Peyer's patch (tissue), 4 donors: ENCODE measurements at places on chromosomes 5 and 9. TPM values are rescaled to one million over a fixed set of nuclear protein-coding genes. Genes with fewer than 3 reads are reported as not detected.
A peak's percentile ranks its signal among the peaks of the same experiment; 100 is the strongest.

CER1 gene
- total RNA-seq, result not detected

GRCh38 chr5:50711280-50711679 lies 44.8 kb downstream of the PARP8 start:
- DNase-seq, result peak; percentile 77

FST gene
- 13.0 TPM for total RNA-seq

DNA sequence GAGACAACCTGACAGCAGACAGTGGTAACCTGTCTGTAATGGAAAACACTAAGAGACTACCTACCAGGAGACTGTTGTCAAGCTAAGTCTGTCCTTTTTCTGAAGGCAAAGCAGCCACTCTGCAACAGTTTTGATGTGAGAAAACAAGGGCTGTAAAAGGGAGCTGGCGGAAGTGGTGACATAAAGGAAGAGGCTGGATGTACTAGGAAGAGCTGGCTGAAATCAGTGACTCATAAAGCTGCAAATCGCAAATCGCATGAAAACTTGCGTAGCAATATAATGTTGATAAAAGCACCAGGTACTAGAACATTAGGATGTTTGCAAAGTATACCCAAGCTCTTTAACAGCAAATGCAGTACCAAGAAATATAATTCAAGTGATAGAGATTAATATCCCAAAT lies 1.4 kb downstream of the NSUN2 start:
- no peak for DNase-seq

GLT6D1 gene
- not detected for total RNA-seq

- no peak for DNase-seq
Measured at GRCh38 chr5:16568875-16569580, 47.8 kb downstream of the RETREG1 start.

- DNase-seq, result no peak
Measured at GRCh38 chr9:112753725-112754124, 3.2 kb downstream of the SNX30 start.

CCIN gene
- total RNA-seq, result not detected

DNA sequence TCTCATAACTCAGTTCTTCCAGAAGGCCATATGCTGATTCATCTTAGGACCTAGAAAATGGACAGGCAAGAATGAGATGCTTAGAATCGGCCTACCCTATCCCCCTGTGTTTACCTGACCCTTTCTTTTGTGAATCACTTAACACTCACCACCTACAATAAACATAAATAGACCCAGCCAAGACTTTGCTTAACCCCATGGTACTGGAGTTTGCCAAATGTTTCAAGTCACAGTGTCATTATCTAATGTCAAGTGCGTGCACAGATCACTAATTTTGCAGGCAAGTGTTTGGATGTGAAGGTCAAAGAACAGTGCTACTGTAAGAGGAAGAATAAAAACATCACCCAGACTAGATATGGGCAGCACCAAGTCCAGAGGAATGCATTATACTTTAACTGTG lies 77.5 kb downstream of the GLIS3 start:
- no peak for DNase-seq

PAPPA gene
- 0.70 TPM for total RNA-seq

DNA sequence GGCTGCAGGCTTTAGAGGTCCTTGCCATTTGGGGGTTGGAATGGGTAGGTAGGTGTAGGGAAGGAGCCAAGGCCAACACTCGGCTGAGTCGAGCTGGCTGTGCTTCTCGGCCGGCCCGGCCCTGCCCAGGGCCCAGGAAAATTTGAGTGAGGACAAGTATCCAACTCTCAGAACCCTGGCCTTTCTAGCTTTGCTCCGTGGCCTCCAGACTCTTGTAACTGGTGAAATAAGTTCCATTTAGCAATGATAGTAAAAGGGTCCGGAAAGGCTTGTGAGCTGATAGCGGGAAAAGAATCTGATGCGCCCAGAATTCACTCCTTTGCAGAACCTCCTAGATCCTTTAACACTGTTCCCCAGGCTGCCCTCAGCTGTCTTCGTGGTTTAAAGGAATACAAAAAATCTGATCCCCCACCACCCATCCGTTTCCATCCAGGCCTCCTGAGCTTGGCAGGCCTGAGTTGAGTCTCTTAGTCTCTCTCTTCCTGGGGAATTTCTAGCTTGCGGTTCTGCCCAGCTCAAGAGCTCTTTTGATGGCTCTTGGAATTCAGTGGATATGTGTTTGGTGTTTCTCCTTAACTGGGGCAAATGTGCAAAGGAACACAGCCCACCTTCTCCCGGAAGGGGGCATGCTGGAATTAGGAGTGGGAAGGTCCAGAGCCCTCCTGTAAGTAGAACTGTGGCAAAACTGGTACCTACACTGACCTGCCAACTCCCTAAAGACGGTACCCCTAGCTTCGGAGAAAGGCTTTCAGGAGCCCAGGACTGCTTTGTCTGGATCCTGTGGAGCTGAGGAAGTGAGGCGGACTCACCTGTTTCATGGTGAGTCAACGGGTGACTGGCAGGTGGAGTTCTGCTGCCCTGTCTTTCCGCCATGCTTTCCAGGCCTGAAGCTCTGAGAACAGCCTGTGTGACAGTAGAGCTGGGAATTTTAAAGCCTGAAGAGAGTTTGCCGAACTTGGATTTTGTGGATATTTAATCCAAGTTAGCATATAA lies 1.7 kb downstream of the DMRT3 start:
- DNase-seq, result no peak

GRCh38 chr9:35172878-35173277 lies 11.1 kb downstream of the UNC13B start:
- no peak for DNase-seq

- no peak for DNase-seq
Measured at GRCh38 chr9:126062158-126062886, 264.3 kb upstream of the MVB12B start.

CIZ1 gene
- 87.9 TPM for total RNA-seq

SLC22A4 gene
- total RNA-seq, result 37.3 TPM

DNA sequence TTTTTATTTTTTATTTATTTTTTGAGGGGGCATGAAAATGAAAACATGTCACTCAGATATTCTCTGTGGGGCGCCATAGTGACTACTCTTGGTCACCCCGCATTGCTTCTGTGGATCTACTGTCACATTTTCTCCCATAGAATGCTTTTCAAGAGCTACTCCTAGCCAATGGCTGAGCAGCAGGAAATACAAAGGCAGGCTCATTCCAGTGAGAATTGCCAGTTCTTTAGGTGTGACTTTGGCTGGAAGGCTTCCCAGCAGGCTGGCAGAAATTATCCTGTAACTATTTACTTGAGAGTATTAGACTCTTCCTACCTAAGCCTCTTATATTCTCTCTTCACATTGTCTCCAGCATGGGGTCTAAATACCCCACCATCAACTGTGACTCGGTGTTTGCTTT lies 21.0 kb upstream of the PTPRD start:
- no peak for DNase-seq

DNA sequence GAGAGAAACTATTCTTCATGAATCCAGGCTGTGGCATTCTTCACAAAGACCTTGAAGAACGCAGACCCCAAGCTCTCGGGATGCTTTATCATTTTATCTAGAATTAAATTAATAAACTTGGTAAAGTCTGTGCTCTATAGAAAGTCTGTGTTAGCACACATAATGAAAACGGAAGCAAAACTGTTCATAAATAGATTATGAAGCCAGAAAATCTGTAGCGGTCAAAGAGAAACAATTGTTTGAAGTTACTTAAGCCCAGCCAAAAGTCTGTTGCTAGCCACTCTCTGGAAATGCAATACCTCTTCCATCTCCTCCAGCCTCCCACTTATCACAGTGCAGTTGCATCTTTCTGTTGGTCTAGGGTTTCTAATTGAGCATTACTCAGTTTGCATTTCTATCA lies 375.9 kb downstream of the KIF4B start:
- DNase-seq, result no peak

DNA sequence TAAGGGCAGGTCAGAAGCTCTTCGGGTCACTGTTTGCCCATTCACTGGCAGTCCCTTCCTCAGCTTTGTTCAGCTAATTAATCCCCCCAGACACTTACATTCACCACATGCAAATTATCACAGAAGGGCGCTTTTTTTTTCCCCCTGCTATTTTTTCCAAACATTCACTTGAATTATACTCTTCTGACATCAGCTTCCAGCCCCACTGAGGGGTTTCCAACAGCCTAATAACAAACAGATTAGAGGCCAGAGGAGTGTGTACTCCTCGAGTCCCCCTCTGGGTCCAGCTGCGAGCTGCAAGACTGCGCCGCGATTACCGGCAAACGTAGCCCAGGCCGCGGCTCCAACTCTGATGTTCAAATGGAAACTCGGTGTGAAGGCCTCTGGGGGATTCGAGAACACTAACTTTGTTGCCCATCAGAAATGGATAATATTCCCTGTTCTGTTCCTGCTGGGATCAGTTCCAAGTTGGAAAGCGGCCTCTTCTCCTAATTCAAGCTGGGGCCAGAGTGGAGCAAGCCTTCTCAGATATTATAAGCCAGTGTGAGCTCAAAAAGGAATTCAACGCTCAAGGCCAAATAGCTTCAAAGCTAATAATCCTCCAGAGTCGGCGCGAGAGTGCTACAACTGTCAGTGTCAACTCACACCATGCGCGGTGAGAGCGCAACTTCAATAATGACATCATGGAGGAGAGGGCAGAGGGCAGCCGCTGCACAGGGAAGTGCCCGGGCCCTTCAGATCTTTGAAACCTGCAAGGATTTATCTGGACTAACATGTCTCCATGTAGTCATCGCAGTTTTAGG lies 560.8 kb downstream of the BNC2 start:
- DNase-seq, result no peak

DNA sequence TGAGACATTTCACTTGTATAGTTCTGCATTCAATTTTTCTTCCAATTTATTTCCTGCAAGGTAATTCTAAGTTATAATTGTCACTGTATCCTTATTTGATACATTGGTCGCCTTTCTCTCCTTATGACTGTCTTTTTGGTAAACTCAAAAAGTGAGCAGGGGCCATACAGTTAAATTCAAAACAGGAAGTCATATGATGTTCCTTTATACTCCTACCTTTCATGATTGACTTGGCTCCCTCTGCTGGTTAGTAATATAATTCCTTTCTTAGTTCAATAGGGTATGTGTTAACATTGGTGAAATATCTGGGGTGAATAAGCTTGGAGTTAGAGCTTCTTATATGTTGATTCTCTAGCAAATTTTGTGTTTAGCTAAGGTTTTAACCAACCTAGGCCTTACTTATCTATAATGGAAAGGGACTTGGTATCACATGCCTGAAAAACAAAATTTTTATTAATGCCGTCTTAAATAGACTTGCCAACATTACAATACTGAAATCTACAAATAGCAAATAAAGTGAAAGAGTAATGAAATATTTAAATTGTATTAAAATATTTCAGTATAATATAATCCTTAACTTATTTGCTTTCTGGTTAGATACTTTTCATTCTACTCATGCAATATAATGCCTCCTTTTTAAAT lies 6.0 kb upstream of the NIPBL start:
- DNase-seq, result no peak

GRCh38 chr5:5403741-5404140 lies 18.7 kb upstream of the ICE1 start:
- DNase-seq, result no peak

ZDHHC11B gene
- 52.0 TPM for total RNA-seq

DNA sequence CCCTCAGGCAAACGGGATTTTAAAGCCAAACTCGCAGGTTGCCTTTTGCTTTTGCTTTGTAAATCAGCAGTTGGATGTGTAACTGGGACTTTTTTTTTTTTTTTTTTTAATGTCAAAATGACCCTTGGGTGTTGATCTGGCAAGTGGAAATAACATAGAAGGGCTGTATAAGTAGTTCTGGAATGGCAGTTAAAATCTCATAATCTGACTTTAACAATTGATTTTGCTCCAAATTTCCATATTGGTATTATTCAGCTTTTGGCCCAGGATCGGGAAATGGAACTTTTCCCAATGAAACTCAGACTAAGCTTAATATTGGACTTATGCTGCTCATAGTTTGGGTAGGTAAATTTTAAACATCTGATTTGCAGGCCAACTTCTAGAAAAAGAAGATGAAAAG lies 346.8 kb upstream of the NUDT12 start:
- no peak for DNase-seq

DNA sequence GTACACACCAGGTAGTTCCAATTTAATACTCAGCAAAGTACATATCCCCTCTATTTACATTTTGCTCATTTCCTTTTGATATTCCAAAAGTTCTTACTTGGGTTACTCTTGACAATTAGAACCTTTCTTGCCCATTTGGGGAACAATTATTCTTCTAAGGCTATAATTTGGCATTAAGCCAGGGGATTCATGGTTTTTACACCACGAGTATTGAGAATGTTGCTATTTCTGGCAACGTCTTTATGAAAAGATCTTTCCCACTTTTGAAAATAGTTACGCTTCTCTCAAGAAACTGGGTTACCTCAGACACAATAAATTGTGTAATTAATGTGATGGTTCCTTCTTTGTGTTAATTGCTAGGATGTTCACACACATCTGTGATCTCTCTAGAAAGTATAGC lies 11.5 kb upstream of the CAAP1 start:
- no peak for DNase-seq

DNA sequence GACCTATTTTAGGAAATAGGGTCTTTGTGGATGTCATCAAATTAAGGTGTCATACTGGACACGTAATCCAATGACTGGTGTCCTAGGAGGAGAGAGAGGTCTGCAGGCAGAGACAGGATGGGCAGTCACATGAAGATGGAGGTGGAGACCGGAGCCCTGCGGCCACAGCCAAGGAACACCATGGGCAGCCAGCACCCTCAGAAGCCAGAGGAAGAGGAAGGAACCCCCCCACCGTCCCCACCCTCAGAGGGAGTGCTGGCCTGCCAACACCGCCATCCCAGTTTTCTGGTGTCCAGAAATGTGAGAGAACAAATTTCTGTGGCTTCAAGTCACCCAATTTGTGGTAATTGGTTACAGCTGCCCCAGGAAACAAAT lies 88.3 kb downstream of the NSUN2 start:
- DNase-seq, result no peak

DNA sequence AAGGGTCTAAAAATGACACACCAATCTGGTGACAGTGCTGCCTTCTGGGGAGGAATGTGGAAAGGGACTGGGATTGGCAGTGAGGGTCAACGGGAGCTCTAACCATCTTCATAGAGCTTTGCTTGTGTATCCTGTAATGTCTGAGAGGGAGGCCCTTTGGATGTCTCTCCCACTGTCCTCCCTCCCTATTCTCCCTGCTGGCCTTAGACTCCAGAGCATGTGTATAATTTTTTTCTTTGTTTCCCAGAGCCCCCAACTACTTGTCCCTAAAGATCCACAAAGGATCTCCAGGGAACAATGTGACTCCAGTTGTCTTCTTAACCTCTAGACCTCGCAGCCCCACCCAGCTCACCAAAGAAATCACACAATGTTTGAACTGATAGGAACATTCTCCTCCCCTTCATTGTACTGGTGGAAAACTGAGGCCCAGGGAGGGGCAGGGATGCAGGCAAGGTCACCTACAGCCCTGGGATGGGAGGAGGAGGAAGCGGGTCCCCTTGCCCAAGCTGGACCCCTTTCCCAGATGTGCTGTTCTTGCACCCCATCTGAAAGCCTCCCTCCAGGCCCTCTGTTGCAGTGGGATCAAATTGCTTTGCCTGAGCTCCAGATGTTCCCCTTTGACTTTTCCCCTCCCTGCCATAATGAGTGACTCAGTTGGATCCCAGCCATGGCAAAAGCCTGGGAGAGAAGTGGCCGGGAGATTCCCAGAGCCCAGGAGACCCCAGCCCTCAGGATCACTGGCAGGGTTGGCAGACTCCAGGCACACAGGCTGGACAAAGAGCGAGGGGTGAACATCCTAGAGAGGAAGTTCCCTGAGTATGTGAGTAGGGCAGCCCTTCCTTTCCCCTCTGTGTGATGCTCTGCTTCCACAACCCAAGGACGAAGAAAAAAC lies 21.8 kb downstream of the SPARC start:
- no peak for DNase-seq

SPATA31A3 gene
- not detected for total RNA-seq
